AG09309 (cell line): ENCODE measurements at places on chromosomes 2 and 18.

GRCh38 chr2:120393456-120393855 is 47.5 kb downstream of the INHBB start:
- no peak for DNase-seq

- no peak for DNase-seq
These were observed 50.9 kb downstream of the FBLN7 start for GRCh38 chr2:112189001-112189556.

DNA sequence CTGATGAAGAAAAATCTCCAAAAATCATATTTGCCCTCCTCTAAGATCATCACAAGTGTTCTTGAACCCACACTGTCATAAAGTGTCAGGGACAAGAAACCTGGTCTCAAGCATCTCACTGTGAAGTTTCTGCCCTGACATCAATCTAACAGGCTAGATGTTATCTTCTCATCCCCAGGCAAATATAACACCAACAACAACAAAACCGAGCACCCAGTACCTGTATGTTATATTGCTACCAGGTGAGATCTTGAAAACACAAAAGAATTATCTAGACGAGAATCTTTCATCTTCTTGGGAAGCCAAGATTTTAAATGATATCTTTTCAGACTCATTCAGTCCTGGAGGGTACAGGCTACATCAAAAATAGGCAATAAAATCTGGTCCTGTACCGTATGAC is 8.8 kb upstream of the MAP4K3 start:
- no peak for DNase-seq

DNA sequence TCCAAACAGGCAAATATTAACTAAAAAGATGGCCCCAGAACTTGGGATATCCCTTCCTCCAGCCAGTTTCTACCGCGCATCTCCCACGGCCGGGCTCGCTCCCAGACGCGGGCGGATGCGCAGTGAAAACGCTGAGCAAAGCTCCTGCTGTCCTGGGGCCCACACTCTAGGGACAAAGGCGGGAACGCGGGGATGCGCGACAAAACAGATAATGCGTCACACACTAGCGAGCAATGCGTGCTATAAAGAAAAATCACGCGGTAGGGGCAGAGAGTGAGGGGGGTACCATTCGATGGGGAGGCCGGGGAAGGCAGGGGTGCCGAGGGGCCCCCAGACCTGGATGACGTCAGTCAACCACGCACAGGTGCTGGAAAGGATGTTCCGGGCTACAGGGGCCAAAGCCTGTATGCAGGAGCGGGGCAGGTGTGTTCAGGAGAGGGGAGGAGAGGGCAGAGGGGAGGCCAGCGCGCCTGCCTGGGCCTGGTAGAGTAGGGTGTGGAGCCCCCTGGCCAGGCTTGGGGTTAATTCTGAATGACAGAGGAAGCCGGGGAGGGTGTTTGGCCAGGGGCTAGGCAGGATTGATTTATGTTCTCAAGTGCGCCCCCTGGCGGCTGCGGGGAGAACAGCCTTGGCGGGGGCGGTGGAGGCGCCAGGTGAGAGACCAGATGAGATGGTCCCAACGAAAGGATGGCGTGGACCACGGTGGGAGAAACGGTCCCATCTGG is 14.9 kb upstream of the ITM2C start:
- DNase-seq, result no peak

DNA sequence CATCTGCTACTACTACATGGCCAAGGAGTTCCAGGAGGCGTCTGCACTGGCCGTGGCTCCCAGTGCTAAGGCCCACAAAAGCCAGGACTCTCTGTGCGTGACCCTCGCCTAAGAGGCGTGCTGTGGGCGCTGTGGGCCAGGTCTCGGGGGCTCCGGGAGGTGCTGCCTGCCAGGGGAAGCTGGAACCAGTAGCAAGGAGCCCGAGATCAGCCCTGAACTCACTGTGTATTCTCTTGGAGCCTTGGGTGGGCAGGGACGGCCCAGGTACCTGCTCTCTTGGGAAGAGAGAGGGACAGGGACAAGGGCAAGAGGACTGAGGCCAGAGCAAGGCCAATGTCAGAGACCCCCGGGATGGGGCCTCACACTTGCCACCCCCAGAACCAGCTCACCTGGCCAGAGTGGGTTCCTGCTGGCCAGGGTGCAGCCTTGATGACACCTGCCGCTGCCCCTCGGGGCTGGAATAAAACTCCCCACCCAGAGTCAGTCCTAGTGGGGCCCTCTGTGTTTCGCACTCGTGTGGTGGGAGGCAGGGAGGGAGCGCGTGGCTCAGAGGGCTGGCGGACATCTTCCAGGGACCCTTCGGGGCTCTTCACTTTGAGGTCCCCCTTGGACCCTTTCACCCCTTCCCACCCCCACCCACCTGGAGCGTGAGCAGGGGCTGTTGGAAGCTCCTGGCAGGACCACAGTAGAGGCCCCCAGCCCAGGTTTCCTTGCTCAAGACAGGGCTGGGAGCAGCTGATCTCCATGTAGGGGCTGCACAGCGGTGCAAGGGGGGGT is 5.7 kb downstream of the GPR35 start:
- no peak for DNase-seq

- no peak for DNase-seq
These were observed 56.1 kb downstream of the LHCGR start for GRCh38 chr2:48699348-48699930.

GRCh38 chr2:236552581-236553363 is 16.9 kb upstream of the ACKR3 start:
- DNase-seq, result no peak

- no peak for DNase-seq
These were observed 2.9 kb upstream of the COQ10B start for GRCh38 chr2:197450465-197450864.

DNA sequence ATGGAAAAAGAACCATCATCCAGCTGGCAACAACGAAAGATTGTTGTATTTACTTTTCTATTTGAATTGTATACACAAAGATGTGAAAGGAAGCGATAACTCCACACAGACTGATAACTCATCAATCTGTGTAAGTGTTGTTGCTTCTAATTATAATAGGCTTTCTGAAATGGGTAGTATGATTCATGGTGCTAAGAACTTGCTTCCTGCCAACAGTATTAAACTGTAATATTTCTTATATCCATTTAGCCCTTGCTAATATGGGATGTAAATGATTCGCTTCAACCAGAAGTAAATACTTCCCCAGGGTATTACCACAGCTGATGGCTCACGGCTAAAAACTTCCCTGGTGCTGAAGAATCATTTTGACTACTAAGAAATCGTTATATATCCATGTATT is 70.2 kb downstream of the TMEM163 start:
- DNase-seq, result no peak

GRCh38 chr2:20111311-20112131 is 60.1 kb upstream of the LAPTM4A start:
- DNase-seq, result no peak

GRCh38 chr2:140680862-140681261 is 1450.0 kb downstream of the LRP1B start:
- no peak for DNase-seq

DNA sequence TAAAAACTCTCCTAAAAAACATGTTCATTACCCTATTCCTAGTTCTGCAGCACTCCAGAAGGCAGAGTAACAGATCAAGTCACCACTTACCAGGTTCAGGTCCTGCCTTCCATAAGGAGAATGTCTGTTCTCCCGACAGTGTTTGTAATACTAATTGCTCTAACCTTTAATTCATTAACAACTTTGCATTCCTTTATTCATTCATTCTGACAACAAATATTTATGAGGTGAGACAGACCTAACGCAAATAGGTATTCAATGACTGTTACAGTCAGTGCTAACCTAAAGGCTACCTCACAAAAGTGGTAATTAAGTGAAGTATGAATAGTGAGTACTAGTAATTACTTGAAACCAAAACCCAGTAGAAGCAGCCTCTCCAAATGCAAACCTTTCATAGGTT is 224.0 kb downstream of the AFF3 start:
- no peak for DNase-seq

DNA sequence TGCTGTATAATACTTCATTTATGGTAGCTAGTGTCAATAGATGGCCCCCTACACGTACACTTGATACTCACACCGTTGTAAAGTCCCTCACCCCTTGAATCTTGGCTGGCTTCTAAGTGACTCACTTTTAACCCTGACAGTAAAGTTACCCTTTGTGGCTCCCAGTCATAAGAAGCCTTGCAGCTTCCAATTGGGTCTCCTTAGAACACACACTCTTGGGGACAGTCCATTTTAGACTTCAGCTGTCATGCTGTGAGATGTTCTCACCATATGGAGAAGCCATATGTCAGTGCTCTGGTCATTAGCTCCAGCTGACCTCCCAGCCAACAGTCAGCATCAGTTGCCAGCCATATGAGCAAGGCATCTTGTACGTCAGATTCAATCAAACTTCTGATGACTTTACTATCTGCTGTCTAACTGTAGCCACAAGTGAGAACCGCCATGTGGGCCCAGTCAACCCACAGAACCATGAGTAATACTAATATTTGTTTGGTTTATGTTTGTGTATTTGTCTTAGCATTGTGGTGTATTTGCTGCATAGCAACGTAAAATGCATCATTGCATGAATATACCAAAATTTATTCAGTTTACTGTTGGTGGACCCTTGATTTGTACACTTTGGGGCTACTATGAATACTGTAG is 68.3 kb downstream of the PTPN4 start:
- no peak for DNase-seq

- no peak for DNase-seq
These were observed 33.9 kb downstream of the TMEM18 start for GRCh38 chr2:643334-643733.

DNA sequence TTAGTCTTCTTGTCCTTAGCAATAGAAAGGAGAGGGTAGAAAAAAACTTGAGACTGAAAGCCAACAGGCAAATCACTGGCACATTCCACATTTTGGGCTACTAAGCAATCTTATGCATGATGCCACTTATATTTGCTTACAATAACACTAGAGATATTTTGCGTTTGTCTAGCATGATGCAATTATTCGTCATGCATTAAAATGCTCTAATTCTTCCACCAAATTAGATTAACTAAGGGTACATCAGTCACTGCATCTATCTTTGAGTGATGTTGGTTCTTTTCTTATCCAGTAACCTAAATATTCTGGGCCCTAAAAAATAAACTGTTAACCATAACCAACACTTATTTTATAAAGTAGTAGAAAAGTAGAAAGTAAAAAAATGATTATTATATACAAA is 1311.7 kb upstream of the CDH2 start:
- DNase-seq, result no peak

- DNase-seq, result no peak
These were observed 148.4 kb upstream of the SPRED2 start for GRCh38 chr2:65580824-65581223.

DNA sequence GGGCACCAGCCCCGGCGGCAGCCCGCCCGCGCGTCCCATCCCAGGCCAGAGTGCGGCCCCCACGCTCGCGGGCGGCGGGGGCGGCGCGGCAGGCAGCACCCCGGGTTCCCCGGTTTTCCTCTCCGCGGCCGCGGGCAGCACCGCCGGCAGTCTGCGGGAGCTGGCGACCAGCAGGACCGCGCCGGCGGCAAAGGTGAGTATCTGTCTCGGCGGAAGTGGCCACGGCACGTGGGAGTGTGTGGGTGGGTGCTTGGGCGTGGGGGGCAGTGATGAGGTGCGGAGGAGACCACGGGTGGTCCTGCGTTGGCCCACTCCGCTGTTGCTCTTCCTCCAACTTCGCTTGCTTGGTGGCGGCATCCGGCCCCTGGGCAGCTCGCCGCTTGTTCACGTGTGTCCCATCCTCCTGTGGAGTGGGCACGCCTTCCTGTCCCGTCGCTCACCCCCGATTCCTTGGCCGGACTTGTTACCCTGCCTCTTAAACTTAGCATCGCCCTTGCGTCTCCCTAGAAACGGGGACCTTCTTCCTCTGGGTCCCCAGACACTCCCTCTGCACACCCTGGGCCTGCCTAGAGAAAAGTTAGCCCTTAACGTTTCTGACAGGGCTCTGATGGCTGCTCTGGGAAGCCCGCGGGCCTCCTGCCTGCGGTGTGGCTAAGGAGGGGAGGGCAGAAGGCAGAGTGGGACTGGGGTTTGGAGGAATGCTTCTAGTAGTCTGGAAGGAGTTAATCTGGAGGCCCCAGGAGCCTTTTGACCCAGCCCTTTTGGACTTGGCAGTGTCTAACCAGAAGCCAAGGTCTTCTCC is 1.1 kb downstream of the SH3RF3 start:
- DNase-seq, result no peak

- no peak for DNase-seq
These were observed 211.5 kb downstream of the GALR1 start for GRCh38 chr18:77461062-77461688.

- DNase-seq, result no peak
These were observed 289.8 kb upstream of the SPRED2 start for GRCh38 chr2:65722028-65722778.

DNA sequence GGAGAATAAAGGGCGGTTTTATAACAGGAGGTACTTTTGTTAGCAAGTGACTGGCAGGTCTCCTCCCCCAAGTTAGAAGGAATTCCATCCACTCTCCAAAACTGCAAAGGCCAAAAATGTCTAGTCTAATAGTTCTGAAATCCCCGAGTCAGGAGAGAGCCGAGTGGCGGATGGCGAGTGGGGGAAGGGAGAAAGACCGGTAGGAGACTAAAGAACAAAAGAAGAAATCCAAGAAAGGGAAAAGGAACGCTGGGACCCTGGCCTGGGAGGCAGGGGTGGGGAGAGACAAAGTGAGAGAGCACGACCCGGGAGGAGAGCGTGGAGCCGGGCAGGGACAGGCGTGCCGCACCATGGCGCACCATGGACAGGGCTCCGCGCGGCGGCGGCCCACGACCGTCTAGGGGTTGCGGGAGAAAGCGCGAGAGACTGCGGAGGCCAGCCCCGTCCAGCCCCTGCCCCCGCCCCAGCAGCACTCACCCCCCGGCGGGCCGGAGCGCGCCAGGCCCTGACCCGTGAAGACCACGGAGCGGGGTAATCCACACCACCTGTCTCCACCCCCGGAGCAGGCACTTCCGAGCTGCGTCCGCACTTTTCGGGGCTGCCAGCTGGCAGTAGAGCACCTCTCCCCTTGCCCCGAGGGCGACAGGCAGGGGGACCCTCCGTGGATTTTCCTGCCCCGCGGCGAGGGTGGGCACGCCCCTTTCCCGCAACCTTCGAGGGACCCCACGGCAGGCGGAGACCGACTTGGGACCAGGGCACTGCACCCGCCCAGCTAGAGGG is 1.6 kb downstream of the CDH2 start:
- no peak for DNase-seq

GRCh38 chr2:220143336-220143735 is 515.9 kb downstream of the SLC4A3 start:
- DNase-seq, result peak; percentile 28

DNA sequence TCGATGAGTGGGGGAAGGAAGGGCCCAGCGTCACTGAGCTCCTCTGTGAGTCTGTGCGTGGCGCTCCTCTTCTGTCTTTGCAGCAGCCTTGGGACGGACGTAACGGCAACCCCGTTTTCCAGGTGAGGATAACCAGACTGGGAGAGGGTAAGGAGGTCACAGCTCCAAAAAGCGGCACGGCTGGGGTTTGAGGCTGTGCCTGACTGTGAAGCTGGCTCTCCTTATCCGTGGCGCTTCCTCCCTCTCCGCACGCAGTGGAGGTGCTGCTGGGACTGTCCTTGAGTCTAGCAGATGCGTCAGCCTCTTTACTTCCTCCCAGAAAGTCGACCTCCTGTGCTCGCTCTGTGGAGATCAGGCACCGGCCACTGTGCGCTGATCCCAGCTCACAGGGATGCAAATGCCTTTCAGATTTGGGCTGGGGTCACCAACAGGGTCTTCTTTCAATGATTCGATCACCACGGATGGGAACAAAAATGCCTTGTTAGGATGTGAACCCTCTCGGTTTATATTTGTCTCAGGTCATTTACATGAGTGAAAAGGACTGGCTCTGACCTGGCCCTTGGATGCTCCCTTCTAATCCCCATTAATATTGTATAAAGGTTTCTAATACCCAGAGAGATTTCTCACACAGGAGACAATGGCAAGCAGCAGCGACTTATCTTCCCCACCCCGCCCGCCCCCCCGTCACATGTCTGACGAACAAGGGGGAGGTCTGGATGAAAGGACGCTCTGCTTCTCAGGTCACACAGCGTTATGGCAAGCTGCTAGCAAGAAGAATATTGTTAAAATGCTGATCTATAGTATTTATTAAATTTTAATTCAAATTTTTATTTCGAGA is 30.1 kb upstream of the E2F6 start:
- DNase-seq, result no peak
